NCI-H2081 treated with DMSO at 0.1 percent for 48 hours (cell line): ENCODE measurements at places on chromosomes 12 and 14.

DNA sequence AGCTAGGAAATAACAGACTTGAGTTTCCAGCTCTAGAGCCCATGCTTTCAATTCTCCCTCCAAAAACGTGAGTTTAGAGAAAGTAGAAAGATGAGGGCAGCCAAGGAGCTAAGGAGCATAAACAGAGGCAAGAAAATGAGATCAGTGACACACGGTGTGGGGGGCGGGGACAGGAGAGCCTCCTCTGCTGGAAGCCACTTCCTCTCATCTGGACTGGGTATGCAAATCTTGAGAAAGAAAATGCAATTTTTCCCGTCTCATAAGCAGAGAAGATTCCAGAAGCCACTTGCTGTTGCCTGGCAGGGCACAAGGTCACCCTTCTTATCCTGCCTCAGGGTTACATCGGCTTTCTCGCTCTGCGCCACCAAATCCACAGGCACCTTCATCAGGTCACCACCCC, 6.0 kb downstream of the OR10P1 start:
- DNase-seq = no peak

DNA sequence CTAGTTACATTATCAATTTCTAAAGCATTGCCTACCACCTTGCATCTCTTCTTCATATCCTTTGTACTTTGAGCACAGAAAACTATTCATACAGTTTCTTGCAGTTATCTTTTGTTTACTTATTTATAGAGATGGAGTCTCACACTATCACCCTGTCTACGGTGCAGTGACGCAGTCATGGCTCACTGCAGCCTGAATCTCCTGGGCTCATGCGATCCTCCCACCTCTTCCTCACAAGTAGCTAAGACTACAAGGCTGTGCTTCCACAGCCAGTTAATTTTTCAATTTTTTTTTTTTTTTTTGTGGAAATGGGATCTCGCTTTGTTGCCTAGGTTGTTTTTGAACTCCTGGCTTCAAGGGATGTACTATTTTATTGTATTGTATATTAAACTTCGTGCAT, 158.0 kb downstream of the TTC6 start:
- no peak for DNase-seq

GRCh38 chr14:82075566-82075965, 541.9 kb upstream of the SEL1L start:
- DNase-seq = no peak

GRCh38 chr14:26104717-26105116, 493.1 kb downstream of the NOVA1 start:
- no peak for DNase-seq

DNA sequence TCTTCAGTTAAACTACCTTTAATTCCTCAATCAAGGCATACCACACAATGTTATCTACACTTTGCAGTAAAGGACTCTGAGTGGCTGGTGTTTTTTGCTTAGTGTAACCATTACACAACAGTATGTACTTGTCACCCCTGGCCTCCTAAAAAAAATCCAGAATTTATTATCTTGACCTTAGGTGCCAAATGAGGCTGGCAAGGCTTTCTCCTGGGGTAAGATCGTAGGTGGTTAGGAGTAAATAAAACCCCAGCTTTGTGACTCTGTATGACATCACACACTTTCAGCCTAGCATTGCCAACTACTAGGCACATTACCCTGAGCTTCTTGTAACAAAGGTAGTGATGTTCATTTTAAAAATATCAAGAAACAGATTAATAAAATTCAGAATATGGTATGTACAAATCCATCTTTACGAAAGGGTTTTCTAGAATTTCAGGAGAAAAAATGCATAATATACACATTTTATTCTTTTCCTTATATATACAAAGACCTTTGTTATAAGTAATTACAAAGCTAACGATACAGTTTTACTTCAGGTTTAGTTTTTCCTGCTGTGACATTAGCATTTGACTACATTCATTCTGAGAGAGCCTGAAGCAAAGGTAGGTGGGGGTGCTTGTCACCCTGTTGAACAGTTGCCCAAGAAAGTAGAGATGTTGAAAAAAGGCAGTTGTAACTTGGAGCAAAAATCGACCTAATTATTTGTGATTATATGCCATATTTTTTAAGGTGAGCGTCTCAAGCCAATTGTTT, 13.5 kb downstream of the TCL1A start:
- no peak for DNase-seq

- DNase-seq = no peak
Observed at GRCh38 chr12:106248846-106249371, 1.1 kb upstream of the CKAP4 start.

GRCh38 chr12:60096727-60097126, 500.9 kb downstream of the SLC16A7 start:
- DNase-seq = no peak

DNA sequence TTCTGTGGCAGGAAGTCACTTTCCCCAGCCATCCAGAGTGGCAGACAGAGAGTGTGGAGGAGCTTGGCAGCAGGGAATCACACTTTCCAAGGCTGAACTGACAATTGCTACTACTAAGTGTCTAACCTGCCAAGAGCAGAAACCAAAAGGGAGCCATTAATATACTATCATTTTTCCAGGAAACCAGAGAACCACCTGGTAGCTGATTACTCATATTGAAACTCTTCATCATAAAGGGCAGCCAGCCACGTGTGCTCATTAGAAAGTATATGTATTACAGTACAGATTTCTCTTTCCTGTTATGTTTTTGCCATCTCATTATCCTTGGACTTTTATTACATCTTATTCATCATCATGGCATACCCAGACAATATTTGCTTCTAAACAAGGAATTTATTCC, 374.9 kb downstream of the GXYLT1 start:
- no peak for DNase-seq

DNA sequence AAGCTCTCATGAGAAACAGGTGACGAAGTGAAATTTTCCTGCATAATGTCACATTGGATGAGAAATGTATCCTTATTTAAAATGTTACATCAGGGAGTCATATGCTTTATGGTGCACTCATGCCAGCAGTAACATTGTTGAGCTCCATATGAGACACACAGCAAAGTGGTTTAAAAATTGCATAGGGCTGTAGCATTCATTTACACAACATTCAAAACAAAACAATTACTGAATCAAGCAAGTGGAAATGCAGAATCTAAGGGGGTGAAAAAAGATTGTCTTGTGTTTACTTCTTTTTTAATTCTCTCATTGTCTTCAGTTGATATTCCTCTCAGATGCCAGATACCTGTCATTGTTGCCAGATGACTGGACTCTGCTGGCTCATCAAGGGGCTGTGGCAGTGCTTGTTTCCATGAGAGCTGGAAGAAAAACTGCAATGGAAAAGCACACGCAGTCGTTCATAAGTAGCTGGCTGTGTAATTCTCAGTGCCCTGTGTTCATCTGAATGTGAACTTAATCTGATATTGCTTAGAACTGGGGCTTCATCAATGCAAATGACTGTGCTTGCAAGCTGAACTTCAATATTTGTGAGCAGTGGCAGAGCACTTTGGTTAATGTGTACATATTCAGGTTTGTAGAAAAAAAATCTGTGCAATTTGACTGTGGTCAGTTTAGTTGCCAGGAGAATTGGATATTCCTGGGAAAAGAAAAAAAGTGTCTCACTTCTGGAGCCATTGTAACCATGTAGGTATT, 305.6 kb downstream of the RAD51B start:
- no peak for DNase-seq

DNA sequence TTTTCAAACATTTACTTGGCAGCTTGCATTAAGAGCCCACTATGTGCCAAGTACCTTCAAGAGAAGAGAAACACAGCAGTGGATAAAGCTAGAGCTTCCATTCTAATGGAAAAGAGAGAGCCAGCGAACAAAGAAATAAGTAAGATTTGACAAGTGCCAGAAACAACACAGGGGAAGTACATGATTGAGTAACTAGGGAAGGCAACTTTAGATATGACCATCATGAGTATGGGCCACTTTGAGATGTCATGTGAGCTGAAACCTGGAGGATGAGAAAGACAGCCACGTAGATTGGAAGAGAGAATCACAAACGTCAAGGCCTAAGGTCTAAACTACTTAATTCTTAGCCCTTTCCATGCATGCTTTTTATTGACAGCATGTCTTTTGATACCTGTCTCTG, 121.4 kb downstream of the ITPR2 start:
- DNase-seq = no peak

DNA sequence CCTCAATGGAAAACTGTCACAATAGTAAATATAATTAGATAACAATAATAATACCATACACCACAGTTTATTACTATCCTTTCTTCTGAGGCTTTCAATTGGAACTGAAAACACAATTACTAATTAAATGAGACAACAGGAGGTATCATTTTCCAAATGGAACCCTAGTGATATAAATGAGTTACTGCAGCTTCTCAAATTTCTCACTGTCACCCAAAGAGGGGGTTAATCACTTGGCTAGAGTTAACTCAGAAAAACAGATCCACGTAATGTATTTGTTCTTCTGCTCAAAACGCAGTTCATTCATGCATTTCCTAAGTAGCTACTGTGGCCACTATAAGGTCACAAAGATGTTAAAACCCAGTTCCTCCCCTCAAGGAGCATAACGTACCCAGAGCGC, 120.9 kb upstream of the FOXN3 start:
- no peak for DNase-seq

DNA sequence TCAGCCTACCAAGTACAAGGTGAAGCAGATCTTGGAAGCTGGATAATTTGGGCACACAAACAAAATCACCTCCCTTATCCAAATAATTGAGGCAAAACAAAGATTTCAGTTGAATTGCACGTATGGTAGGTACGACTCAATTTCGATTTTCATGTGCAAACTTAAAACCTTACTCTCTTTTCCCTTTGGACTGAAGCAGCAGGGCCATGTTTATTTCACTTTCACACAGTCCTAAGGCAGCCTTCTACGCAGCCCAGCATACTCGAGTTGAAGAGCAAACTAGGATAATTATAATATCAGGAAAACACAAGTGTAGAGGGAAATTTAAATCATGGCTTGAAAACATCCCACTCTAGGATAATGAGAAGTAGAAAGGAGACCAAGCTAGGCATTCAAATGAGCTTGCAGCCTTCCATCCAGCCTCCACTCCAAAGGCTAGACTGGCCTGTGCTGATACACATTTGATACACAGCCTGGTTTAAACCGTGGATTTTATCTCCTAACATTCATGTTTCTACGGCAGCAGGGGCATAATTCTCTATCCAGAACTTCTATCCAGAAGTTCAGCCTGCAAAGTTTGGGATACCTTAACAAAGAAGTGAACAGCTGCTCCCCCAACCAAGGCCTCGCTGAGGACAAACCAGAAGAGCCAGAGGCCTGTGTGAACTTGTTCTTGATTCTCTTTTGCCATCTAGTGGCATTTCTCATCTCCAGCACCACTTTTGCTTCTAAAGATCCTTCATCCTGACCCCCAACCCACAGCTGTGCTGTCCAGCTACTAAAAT, 2.4 kb upstream of the RNASE7 start:
- DNase-seq = no peak

- DNase-seq = no peak
Observed at GRCh38 chr14:82113710-82114109, 580.1 kb upstream of the SEL1L start.

GRCh38 chr14:76922584-76922983, 96.4 kb downstream of the LRRC74A start:
- no peak for DNase-seq

GRCh38 chr12:15033029-15033428, 60.2 kb downstream of the PDE6H start:
- DNase-seq = no peak

DNA sequence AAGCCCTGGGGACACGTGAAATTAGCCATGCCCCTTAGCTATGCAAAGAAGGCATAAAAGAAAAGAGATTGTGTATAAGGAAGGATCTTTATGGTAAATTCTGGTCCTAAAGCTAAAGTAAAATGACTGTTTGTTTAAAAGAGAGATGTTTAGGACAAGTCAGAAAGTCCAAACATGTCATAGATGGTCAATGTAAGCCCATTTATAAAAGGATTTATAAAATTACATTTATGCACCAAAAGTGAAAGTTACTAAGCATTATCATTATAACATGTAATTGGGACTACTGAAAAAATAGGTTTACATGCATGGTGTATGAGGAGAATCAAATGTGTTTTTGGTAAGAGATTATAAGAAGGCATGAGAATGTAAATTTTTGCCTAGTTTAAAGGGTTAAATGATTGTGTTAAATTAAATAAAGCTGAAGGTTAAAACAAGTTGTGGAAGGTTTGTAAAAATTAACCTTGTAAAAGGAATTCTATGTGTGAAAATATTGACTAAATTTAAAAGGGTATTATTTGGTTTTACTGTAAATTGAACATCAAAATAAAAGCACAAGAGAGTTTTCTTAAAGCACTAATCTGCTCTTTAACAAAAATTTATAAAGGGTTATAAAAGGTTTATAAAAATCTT, 50.4 kb upstream of the TSPAN8 start:
- no peak for DNase-seq

- DNase-seq = no peak
Observed at GRCh38 chr14:101721951-101722661, 39.4 kb upstream of the PPP2R5C start.

- DNase-seq = no peak
Observed at GRCh38 chr14:101018561-101019290, 115.2 kb upstream of the RTL1 start.

DNA sequence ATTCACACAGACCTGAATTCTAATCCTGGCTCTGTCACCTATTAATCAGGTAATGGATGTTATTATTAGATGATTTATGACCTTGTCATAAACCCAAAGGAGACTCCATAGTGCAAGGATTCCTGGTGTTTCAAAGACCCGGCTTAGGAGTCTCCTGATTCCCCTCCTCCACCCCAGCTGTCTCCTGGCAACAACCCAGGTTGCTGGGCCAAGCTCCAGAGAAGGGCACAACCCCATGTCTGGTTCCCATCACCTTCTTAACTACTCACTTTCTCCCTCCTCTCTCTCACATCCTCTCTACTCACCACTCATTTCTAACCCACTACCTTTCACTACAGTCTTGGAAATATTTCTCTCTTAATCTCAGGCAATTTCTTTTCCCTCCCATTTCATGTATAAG, 41.6 kb downstream of the RHOJ start:
- no peak for DNase-seq

DNA sequence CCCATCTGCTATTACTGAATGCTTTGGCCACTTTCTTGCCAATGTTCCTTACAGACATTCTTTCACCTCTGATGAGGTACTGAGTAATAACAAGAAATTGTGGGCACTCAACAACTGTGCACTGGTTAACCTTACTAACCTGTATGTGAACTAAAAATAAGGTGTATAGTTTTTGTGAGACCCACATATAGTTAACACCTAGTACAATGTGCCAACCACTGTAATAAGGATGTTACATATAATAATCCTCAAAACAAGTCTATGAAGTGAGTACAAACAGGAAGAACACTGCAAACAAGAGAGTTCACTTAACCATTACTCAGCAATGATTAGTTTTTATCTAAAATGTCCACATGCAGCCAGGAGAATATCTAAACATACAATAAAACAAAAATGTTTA, 4.5 kb downstream of the DDHD1 start:
- no peak for DNase-seq

DNA sequence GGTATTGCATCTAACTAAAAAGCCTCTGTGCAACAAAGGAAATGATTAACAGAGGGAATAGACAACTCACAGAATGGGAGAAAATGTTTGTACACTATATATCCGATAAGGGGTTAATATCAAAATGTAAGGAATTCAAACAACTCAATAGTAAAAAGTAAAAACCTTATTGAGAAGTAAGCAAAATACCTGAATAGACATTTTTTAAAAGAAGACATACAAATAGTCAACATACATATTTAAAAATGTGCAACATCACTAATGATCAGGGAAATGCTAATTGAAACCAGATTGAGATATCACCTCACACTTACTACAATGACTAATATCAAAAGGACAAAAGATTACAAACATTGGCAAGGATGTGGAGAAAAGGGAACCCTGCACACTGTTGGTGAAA, 31.9 kb upstream of the LGR5 start:
- no peak for DNase-seq

- no peak for DNase-seq
Observed at GRCh38 chr12:52542785-52543318, 10.1 kb downstream of the KRT71 start.
